ENCODE measurements at places on chromosomes 2 and 18. TPM values are rescaled to one million over a fixed set of nuclear protein-coding genes. Genes with fewer than 3 reads are reported as not detected.

Gene CD226
- total RNA-seq: 0.53 TPM

Gene SERPINB12
- 1.4 TPM for total RNA-seq

Gene PFN4
- total RNA-seq: under 0.01 TPM

Gene PTPRN
- total RNA-seq: 0.13 TPM

Gene RFTN2
- under 0.01 TPM for total RNA-seq

Gene TGOLN2
- total RNA-seq: 34.5 TPM

Gene VIT
- total RNA-seq: not detected

Gene C2orf81
- total RNA-seq: 0.26 TPM

Gene EFR3B
- total RNA-seq: 0.13 TPM

Gene DNAJB2
- total RNA-seq: 60.0 TPM

Gene EFEMP1
- total RNA-seq: 227 TPM

Gene ARMC9
- 8.8 TPM for total RNA-seq

Gene MYO7B
- not detected for total RNA-seq

Gene UCN
- total RNA-seq: 0.51 TPM

Gene SAG
- not detected for total RNA-seq

Gene AFF3
- total RNA-seq: not detected

Gene CFAP221
- not detected for total RNA-seq

Gene CD302
- total RNA-seq: 0.13 TPM

Gene CENPA
- 0.26 TPM for total RNA-seq

Gene CNTNAP5
- not detected for total RNA-seq

Gene NT5C1B
- total RNA-seq: not detected
